SW 1271 (cell line): ENCODE measurements at places on chromosomes 4 and X.

- DNase-seq, result no peak
Measured at GRCh38 chr4:76996445-76996844, 46.9 kb downstream of the SEPTIN11 start.

DNA sequence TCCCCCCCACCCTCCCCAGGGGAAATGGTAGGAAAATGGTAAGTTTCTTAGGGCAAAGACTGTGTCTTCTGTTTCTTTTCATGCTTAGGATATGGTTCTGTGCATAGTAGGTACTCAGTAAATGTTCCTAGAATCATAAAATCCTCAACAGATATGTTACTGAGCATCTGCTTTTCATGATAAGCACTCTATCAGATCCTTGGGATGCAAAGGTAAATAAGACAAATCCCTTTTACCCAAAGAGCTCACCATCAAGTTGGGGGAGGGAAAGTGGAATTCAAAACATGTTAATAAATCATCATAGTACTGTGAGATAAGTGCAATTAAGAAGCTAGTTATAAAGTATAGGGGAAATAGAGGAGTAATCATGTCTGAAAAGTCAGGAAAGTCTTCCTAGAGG lies 67.9 kb upstream of the OGT start:
- no peak for DNase-seq

DNA sequence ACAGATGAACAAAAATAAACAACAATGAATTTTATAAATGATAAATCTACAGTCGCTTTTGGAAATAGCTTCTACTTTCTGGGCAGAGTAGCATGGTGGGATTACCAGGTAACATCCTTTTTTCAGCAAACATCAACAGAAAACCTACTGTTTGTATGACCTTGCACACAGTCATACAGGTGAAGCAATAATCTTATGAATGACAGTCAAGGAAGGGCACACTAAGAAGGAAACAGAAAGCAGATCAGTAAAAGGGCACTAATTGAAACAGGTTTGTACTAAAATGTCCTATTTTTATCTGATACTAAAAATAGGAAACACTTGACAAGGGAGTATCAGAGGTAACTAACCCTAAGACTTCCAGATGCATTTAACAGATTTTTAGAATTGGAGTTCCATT lies 108.9 kb downstream of the DLG3 start:
- no peak for DNase-seq

- peak; percentile 28 for DNase-seq
Measured at GRCh38 chr4:88219099-88219498, 60.7 kb upstream of the ABCG2 start.

DNA sequence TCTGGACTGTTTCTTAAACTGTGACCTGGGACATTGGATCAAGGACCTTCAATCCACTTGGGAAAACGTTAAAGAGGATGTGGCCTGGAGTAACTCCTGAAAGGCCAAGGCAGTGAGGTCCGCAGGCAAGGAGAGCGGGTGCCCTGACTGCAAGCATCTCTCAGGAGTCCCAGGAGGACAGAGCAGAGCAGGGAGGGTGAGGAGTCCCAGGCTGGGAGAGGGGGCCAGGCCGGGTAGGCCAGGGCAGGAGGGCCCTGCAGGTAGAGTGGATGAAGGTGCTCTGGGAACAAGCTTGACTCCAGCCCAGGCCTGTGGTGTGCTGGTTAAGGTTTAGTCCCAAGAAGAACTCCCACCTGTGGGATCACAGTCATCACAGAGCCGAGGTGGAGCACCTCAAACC lies 13.8 kb downstream of the PNMA6E start:
- no peak for DNase-seq

DNA sequence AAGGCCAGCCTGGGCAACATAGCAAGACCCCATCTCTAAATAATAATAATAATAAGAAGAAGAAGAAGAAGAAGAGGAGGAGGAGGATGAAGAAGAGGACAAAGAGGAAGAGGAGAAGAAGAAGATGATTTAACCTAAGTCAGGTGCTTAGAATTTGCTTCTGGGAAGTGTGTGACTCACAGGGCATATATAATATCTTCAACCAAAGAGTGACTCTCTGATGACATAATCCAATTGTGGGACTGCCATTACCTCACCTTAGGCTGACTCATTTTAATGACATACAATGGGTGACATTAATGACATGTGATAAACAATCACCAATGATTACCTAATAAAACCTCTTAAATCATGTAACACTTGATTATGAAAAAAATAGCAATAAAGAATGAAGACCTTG lies 32.7 kb upstream of the MBTPS2 start:
- no peak for DNase-seq

- DNase-seq, result no peak
Measured at GRCh38 chr4:159042868-159043267, 60.0 kb upstream of the RAPGEF2 start.

DNA sequence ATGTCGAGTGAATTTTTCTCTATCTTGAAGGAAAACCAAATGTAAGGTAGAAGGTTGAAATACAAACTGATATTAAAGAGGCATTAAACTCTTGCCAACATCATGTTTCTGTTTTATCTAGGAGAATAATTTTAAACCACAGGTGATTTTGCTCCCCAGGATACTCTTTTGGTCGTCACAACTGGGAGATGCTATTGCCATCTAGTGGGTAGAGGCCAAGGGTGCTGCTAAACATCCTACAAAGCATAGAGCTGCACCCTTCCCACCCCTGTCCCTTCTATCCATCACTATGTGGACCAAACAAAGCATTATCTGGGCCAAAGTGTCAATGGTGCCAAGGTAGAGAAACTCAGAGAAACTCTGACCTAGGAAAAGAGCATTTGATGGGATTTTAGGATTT lies 154.6 kb upstream of the MAGEB2 start:
- DNase-seq, result no peak

DNA sequence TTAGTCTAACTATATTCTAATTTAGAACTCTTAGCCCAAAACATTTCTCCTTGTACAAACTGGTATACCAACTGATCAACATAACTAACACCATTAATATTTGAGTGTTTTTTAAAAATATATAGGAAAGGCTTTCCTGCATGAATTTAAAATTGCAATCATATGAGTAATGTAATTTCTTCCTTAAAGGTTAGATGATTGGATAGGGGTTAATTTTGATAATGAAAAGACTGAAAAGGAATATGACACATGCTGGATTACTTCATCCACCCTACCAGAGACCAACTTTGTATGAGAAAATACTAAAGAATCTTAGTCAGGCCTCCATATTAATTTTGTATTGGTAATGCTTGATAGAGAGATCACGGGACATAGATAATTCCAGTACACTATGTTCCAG lies 25.1 kb upstream of the PLS3 start:
- DNase-seq, result no peak

DNA sequence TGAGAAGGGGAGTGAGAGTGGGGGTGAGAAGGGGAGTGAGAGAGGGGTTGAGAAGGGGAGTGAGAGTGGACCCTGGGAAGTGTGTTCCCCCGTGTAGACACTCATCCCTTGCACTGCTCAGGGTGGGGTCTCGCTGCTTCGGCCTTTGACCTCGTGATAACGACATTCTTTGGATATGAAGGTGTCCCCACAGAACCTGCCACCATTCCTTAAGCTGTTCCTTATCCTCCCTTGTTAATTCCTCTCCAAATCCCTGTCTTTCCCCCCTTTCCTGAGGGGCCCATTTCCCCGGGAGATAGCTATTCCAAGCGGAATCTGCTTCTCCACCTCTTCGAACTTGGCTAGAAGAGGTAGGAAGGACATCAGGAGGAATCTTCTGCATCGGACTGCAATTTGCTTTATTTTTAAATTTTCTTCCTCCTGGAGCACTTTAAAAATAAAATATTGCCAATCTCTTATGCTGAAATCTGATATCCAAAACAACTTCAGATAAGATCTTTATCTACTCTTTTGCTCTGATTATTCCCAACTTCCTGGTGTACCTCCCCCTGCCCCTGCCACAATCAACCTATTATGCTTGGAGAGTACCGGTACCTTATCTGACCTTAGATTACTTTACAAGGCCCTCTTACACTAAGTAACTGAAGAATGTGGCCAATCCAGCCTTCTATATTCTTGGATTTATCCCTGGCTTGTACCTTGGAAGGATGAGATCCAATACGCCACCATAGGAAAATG lies 15.6 kb downstream of the TRIML1 start:
- DNase-seq, result no peak

- DNase-seq, result no peak
Measured at GRCh38 chr4:89296896-89297295, 10.7 kb downstream of the GPRIN3 start.

DNA sequence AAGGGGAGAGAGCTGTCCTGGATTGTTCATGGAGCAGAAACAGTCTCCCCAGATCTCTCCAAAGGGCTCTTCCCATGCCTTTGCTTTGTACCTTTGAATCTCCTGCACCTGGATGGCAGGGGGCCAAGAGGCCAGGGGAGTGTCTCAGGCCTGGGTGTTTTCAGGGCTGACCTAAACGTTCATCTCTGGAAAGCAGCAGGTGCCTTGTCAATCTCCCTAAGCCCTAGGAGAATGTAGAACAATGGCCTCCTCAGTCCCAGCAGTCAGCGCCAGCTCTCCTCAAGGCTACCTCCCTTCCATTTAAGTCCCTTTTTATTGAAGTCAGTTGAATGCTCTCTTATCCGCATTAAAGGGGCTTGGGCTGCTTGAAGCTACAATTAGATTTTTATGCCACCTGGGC lies 31.2 kb upstream of the NSUN7 start:
- DNase-seq, result no peak

- no peak for DNase-seq
Measured at GRCh38 chrX:148271263-148271662, 229.2 kb upstream of the AFF2 start.

DNA sequence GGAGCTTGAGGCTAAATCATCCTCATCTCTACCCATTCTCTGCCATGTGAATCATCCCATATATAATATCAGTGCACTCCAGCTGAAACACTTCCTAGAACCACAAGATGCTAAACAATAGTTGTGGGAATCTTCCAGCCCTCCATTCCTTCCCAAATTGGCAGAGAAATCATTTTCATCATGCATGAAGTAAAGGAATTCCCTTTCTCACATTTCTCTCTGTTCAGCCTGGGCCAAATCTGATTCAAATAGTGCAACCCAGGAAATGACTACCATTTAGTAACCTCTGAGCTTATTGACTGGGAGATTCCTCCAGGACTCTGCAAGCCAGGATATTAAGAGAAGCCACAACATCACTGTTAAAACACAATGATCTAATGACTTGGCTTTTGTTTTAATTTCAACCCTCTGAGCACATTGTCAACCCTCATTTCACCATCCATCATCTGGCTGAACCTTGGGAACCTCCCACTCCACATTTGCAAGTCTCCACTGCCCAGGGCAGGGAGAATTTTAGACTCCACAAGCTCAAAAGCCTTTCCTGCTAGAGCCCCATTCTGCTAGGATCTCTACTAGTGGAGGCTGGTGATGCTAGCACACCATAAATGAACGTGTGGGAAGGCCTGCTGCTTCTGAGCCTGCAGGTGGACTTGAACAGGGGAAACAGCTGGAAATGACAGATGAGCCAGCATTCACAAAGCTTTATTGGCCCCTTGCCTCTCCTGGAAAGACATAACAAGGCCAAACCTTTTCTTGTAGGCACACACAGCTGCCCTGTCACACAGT lies 133.9 kb downstream of the TET2 start:
- no peak for DNase-seq

DNA sequence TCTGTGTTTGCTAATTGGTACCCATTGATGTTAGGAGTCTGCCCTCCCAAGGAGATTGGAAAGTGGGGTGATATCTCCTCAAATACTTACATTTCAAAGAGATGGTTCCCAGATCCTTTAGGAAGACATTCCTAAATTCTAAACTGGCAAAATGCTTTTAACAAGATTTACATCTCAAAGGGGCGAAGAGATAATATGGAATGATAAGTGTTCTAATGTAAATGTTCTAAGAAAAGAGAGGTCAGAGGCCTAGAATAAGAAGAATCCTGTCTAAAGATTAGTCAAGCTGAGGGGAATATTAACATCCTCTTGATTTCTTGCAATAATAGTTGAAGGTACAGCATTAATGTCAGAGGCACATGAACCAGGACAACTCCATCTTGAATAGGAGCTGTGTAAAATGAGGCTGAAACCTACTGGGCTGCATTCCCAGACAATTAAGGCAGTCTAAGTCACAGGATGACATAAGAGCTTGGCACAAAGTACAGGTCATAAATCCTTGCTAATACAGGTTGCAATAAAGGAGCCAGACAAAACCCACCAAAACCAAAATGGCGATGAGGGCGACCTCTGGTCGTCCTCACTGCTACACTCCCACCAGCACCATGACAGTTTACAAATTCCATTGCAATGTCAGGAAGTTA lies 2248.1 kb downstream of the ARAP2 start:
- no peak for DNase-seq

- no peak for DNase-seq
Measured at GRCh38 chr4:24000470-24000831, 110.6 kb upstream of the PPARGC1A start.

GRCh38 chr4:158775091-158775651 lies 6.3 kb downstream of the FNIP2 start:
- DNase-seq, result no peak

GRCh38 chr4:156280686-156281085 lies 327.0 kb upstream of the CTSO start:
- no peak for DNase-seq

GRCh38 chr4:128275346-128275745 lies 12.3 kb downstream of the PGRMC2 start:
- DNase-seq, result no peak

DNA sequence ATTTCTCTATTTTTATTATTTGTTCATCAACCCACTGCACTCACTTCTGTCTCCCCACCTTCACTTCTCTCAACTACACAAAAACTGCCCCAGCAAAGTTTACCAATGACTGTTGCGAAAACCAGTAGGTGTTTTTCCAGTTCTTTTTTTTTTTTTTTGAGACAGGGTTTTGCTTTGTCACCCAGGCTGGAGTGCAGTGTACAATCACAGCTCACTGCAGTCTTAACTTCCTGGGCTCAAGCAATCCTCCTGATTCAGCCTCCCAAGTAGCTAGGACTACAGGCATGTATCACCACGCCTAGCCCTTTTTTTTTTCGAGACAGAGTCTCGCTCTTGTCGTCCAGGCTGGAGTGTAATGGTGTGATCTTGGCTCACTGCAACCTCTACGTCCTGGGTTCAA lies 24.1 kb upstream of the HPRT1 start:
- DNase-seq, result no peak

- no peak for DNase-seq
Measured at GRCh38 chr4:108884596-108884995, 121.7 kb upstream of the ETNPPL start.

- DNase-seq, result peak; percentile 1
Measured at GRCh38 chrX:10633722-10634121, 13.3 kb upstream of the MID1 start.

DNA sequence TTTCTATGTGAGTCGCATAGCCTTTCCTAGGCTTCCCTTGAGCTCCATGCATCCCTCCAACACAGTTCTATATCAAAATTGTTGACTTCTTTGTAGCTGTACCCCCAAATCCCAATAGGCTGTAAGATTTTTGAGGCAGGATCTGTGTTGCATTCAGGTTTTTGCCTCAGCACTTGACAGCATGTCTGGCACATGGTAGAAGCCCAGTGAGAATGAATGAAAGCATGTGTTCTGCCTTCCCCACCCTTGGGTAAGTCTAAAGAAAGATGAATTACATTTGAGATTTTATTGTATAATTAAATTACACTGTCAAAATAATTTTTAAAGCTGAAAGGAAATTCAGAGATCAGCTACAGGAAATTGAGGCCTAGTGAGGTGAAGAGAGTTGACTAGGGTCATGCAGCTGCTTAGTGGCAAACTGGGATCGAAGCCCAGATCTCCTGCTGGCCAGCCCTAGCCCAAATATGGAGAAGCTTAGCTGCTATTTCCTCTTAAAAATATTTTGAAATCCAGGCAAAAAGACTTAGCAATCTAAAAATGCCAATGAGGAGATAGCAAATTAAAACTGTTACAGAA lies 122.5 kb downstream of the SPATA18 start:
- DNase-seq, result no peak

GRCh38 chr4:173578956-173579355 lies 48.9 kb upstream of the HAND2 start:
- no peak for DNase-seq
